ENCODE measurements at places on chromosomes 7 and 10.
A peak's percentile ranks its signal among the peaks of the same experiment; 100 is the strongest.

GRCh38 chr7:98628418-98628817, 11.3 kb downstream of the NPTX2 start:
- DNase-seq: no peak

DNA sequence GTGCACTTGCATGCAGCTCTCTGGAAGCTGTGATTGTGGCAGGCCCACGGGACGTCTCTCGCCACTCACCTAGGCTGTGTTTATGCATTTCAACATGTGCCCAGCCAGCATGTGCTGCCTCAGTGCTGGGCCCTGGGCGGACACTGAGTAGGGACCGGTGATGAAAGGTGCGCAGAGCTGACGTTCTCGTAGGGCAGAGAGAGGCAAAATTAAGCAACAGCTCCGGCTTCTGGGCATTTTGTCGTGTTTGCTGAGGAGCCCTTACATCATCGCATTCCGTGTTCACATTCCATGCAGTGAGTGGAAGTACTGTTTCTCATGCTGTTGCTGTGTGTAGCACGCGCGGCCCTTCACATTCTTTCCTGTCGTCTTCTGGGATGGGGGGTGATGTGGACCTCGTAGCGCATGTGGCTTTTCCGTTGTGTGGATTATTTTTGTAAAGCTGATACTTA, 50.5 kb downstream of the PRF1 start:
- no peak for DNase-seq

DNA sequence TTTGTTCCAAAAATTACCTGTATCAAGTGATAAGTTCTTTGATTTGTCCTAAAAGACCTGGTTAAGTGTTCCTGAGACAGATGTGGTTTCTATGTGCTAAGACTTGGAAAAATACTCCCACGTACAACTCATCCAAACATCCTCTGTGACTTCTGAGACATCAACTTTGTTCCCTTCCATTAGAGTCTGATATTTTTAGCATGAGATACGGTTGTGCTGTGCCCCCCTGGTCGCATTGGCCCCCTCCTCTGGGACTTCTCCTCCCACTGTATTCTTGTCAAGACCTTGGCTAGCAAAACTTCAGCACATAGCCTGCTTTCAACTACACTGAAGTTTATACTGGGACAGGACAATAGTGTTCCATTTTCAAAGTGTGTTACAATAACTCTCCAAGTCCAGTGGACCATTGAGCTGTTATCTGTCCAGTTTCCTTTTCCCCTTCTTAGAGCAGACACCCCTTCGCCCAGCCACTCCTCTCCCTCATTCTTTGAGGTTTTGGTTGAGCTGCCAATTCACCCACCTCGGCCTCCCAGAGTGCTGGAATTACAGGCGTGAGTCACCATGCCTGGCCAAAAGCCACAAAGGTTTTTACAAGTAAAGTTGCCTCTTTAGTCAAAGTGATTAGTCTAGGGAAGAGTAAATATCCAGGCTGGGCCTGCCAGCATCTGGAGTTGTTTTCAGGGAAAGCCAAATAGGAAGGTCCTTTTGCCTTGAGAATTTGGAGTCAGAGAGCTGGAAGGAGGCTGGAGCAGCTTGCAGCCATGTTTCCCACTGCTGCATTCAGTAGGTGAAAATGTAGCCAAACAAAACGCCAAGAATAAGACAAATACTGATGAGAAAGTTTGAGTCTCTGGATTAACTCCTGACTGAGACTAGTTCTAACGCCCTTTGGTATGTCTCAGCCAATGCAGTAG, 17.8 kb upstream of the PDLIM1 start:
- no peak for DNase-seq

GRCh38 chr10:132671228-132672154, 114.5 kb downstream of the NKX6-2 start:
- DNase-seq: no peak

DNA sequence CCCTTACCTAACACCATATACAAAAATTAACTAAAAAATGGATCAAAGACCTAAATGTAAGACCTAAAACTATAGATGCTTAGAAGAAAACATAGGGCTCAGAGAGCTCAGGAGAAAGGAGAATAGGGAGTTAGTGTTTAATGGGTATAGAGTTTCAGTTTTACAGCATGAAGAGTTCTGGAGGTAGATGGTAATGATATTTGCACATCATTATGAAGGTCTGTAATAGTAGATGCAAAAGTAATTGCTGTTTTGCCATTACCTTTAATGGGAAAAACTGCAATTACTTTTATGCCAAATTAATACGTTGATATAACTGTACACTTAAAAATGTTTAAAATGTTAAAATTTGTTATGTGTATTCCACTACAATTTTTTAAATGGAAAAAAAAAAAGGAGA, 39.2 kb upstream of the NANOS1 start:
- DNase-seq: peak; percentile 77

DNA sequence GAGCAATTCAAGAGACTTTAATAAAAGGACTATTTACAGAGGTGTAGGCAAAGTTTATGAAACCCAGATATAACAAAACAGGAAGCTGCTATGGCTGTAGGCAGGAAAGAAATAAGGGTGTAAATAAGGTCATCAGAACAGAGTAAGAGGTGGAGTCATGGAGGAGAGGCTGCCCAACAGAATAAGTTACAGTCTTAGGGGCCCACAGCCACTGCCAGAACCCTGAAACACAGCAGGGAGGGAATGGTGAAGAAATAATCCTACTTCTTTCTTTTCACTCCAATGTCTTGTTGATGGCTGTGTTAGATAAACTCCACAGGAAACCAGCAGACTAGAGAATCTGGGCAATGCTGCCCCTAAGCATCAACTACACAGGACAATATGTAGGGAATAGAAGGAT, 155.8 kb upstream of the TAC1 start:
- DNase-seq: no peak

DNA sequence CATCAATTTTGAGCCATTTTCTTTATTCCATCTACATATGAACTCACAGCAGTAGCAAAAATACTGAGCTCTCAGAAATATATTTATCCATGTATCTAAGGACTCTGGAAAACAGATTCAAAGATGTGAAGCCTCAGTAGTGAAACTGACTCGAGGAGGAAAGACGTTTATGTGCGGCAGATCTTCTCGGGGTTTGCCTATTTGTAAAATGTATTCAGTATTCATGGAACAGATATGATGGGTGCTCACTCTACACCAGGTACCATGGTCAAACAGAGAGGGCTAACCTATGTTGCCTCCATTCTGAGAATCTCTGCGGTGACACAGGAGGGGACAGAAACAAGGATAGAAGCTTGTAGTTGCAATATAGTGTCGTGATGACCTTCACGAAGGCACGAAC, 93.7 kb downstream of the CAMK1D start:
- DNase-seq: no peak

GRCh38 chr7:132028144-132028920, 471.9 kb upstream of the PODXL start:
- DNase-seq: no peak

DNA sequence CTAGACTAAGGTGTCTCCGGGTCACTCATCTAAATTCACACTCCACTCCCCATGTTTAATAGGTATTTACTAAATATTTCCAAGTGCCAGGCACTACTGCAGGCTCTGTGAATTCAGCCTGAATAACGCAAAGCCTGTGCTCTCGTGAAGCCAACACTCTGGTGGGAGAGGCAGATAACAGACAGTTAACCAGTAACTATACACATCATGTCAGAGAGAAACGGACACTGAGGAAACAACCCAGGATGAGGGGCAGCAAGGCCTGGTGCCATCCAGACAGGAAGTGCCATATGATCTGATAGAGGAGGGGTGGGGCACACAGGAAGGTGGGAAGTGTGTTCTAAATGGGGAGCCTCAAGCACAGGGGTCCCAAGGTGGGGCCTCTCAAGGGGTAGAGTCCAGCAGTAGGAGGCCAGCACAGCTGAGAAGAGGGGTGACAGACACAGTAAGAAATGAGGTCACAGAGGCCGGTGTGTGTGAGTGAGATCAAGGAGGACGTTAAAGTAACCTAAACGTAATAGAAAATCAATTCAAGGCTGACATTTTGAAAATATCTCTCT, 85.3 kb downstream of the LARP4B start:
- no peak for DNase-seq

- no peak for DNase-seq
These were observed 92.2 kb downstream of the AVL9 start for GRCh38 chr7:32587411-32587948.

GRCh38 chr10:4609251-4609650, 216.8 kb upstream of the AKR1E2 start:
- DNase-seq: no peak

Data from NCI-H1436 (cell line).